ENCODE measurements at places on chromosomes 3 and 15. TPM values are rescaled to one million over a fixed set of nuclear protein-coding genes. Genes with fewer than 3 reads are reported as not detected.

- no peak for DNase-seq
Measured at GRCh38 chr3:76039431-76039830, 254.1 kb upstream of the ZNF717 start.

ANKRD34C gene
- 0.10 TPM for polyA plus RNA-seq

- DNase-seq: peak; percentile 70
Measured at GRCh38 chr15:60751985-60752952, 273.3 kb upstream of the ICE2 start.

GRCh38 chr3:13507570-13508339 lies 27.6 kb downstream of the HDAC11 start:
- no peak for DNase-seq

- DNase-seq: no peak
Measured at GRCh38 chr3:41050144-41050543, 149.2 kb upstream of the CTNNB1 start.

SECISBP2L gene
- 73.8 TPM for polyA plus RNA-seq

All from left kidney (tissue), 8 donors.